ENCODE measurements at places on chromosomes 7 and 10.
A peak's percentile ranks its signal among the peaks of the same experiment; 100 is the strongest.

DNA sequence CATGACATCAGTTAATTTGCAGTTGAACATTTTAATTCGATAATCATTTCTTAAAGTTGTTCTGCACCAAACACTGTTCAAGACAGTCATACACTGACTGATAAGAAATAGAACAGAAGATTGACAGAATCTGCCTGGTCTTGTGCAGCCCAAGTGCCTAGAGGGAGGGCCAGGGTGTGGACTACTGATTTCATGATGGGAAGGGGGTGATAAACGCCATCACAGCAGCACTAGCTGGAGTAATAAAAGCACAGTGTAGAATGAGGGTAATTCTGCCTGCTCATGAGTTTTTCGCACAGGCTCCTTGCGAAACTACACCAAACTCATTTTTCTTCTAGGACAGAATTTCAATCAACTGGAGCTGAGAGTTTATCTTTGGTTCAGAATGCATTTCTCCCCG is 270.1 kb downstream of the ARL4A start:
- no peak for DNase-seq

DNA sequence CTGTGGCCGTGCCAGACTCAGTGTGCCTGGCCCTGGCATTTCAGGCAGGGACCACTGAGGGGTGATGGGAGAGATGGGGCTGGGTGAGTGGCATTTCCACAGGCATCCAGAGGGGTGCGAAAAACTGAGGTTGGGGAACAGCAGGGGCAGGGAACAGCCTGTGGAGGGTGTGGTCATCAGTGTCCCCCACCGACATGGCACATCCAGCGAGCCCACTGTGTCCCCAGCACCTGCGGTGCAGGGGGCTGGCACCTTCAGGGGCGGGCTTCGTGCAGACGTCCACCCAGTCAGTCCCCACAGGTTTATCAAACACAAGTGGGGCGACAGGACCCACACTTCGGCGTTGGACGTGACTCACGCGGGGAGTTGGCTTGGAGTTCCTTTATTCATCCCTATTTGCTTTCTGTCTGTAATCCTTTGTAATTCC is 14.8 kb downstream of the CUX1 start:
- DNase-seq = no peak

GRCh38 chr7:55048221-55048859 is 29.5 kb downstream of the EGFR start:
- no peak for DNase-seq

- DNase-seq = no peak
These were observed 39.8 kb downstream of the FOXL3 start for GRCh38 chr7:329691-330281.

DNA sequence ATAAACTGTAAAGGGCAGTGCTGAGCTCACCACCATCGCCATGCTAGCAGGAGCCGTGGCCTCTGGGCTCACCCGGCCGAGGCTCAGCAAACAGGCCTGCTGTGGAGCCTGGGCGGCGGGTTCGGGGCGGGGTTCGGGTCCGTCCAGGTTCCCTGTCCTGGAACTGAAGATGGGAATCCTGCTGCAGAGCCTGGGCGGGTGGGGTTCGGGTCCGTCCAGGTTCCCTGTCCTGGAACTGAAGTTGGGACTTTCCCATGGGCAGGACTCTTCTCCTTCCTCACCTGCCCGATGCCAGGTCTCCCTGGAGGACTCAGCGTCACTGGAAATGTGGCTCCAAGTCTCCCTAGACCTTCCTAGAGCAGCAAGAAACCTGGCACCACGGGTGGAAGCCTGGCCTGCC is 36.6 kb downstream of the EN2 start:
- no peak for DNase-seq

GRCh38 chr10:71747551-71748523 is 25.5 kb downstream of the VSIR start:
- no peak for DNase-seq

DNA sequence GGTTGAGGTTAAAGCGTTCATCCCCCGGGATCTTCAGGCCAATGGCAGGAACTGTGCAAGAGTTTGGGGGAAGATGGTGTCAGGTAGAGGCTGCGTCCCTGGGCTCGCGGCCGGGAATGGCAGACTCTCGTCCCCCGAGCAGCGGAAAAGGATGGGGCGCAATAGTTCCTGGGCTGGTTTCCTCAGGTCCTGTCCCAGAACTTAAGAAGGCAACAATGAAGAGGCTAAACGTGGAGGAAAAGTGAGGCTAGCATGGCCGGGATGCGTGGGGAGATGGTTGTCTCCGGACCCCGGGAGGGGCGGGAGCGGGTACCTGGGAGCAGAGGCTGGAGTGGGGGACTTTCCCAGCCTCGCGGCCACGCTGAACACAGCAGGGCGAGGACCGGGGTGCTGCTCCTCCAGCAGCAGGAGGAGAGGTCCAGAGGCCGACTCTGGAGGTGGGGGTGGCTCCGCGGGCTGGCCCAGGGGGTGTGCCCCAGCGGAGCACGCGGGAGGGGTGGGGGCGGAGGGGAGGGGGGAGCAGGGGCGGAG is 882 bp downstream of the IRF5 start:
- no peak for DNase-seq

DNA sequence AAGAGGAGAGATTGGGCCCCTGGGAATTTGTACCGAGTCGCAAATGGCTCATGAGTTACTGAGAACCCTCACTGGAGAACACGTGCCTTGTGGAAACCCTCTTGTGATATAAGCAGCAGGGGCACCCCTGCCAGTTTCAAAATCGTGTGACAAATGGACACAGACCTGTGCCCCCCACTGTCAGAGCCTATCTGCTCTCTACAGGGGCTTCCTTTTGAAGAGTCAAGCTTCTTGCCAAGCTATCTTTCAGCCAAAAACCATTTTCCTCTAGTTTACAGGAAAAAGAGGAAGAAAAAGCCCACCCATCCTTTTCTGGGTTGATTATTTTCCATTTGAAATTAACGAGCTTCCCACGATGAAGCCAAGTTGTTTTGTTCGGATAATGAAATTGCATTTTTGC is 64.1 kb upstream of the MPP7 start:
- no peak for DNase-seq

GRCh38 chr7:7911369-7912123 is 57.0 kb upstream of the GLCCI1 start:
- DNase-seq = peak; percentile 43

DNA sequence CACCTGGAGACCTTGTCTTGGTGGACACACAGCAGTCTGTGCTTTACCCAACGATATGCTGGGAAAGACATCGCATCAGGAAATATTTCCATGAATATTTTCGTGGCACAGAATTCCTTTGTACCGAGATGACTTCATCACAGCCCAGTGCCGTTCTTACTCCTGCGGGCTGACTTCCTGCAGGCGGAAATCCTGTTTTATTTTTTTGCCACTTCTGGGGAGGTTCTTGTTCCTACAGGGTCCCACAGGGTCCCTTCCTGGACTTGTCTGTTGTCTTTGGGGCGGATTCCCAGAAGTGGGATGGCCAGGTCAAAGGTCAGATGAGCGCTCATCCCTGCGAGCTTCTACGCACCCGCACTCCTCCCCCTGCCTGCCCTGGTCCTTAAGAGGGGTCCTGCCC is 86.5 kb downstream of the DNAJB6 start:
- DNase-seq = no peak

DNA sequence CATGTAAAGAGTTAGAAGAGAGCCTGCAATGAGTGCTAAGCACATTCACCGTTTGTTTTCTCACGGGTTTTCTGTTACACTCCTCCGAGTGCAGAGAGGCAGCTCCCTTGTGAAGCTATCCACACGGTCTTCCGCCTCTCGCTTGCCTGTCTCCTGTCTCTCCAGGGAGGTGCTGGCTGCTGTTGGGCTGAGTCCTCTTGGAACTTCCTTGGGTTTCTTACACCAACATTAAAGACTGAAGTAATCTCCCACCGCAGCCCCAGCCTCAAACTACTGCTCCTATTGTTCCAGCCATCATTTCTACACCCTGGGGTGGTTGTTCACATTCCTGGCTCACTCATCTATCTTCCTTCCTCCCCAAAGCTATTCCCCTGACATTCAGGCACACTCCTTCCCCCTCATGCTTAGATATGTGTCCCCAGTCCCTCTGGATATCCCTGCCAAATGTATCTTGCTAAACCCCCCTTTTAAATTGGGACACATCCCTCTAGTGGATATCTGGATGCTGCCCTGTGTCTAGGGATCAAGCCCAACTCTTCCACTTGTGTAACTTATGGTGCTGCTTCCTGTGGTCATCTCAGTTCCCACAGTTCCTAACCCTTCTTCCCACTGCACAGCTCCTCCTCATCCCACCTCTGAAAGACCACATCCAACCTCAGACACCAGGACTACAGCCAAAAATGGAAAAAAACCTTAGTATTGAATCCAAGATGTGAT is 14.1 kb downstream of the ESYT2 start:
- DNase-seq = peak; percentile 48

GRCh38 chr10:116732573-116732972 is 9.8 kb downstream of the HSPA12A start:
- no peak for DNase-seq

DNA sequence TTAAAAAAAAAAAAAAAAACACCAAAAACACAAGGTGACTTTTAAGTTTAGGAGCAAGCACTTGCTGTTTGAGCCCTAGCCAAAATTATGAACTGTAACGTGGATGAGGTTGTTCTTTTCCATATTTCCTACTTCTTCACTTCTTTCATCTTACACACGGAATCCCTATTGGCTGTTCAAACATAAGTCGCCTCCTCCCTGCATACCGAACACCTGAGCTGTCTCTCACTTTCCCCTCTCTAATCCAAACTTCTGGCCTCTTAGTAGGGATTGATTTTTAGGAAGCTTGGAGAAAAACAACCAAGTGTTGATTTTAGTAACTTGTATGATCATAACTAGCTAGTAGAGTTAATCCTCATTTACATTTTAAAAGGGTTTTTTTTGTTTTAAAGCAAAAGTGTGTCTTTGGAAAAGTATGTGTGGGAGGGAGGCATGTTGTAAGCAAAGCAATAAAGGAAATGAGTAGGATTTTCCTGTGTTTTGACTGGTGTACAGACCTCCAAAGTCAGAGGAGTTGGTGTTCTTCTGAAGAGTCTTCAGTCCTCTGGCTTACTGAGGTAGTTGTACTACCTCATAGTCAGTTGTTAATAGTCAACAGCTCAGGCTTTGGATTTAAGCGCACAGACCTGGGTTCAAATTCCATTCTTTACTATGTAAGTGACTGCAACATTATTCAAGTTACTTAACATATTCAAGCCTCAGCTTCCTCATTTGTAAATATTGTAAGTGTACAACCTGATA is 39.3 kb downstream of the RABGEF1 start:
- DNase-seq = no peak

GRCh38 chr10:45008524-45009161 is 7.9 kb downstream of the ZNF22 start:
- no peak for DNase-seq

- no peak for DNase-seq
These were observed 1.5 kb downstream of the AQP1 start for GRCh38 chr7:30912986-30913811.

DNA sequence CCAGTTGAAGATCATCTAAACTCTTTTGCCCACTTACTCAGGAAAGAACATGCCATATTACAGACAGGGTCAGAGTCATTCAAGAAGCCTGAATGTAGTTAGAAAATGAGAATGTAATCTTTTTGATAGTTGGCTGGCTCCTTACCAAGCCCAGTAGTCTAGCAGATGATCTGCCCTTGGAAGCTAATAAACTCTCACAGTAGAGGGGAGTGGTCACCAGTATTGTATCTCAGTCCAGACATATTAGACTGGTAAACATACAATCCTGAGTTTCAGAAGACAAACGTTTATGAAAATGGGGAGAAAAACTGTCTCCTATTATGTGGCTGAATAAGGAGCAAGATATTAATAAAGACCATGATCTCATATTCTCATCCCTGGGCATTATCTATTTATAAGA is 65.3 kb downstream of the SEPTIN7 start:
- no peak for DNase-seq

DNA sequence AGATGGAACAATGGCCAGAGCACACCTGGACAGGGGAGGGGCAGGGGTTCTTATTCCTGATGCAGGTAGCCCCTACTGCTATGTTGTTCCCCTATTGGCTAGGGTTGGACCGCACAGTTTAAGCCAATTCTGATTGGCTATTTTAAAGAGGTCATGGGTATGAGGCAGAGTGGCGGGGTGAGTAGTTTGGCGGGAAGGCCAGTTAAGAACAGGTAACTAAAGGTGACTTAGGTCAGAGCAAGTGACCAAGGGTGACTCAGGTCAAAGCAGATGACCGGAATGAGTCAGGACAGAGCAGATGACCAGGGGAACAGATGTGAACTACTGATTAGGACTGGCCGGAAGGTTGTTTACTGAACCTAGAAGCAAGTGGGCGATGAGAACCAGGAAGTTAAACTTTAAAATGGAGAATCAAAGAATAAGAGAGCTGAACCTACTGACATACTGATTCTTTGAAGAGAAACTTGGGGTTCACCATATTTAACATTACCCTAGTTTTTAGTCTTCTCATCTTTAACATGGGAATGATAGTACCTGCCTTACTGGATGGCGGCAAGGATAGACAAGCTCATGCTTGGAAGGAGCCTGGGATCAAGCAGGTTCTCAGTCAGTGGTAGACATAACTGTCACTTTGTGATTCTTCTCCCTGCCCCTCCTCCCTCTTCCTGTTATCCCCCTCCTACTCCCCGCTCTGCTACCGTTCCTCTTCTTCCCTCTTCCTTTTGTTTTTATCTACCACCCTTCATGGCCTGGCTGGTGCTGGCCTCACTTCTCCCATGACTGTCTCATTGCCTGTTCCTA is 55.0 kb downstream of the CCNY start:
- no peak for DNase-seq

DNA sequence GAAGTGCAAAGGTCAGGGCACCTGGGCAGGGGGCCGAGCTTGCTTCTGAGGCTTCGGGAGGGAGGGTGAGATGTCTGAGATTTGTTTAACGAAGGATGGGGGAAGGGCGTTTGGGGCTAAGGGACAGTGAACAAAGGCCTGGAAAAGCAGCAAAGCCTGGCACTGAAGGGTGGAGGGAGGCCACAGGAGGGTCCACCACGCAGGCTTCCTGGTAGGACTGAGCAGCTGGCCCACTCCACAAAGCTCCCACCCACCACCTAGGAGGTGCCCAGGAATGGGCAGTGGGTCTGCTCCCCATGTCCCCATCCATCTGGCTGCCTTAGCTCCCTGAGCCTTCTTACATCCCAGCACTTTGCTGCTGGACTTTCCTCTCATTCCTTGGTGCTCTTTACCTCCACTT is 39.4 kb upstream of the CXCL12 start:
- no peak for DNase-seq

GRCh38 chr7:19362099-19362498 is 216.9 kb upstream of the FERD3L start:
- DNase-seq = no peak

DNA sequence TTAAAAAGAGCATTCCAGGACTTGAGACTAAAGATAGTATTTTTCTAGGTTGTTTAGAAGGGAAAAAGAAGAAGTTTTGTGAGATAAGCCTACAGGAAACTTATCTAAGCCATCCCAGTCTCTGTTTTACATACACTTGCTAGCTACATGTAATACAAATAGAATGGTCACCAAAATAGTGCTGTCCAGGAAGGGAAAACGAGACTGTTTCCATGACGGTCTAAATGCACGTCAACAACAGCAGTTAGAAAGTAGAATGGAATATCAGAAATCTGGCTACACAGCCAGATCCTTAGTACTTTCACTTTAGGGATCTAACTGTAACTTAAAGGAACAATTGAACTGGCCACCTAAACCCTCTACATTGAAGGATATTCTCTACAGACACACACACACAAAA is 117.6 kb downstream of the TSPAN12 start:
- no peak for DNase-seq

- DNase-seq = no peak
These were observed 44.6 kb downstream of the COL28A1 start for GRCh38 chr7:7491044-7491443.
